ENCODE measurements at places on chromosomes 2 and 18. TPM values are rescaled to one million over a fixed set of nuclear protein-coding genes. Genes with fewer than 3 reads are reported as not detected.

GRCh38 chr2:70104231-70105111 is 17.2 kb downstream of the PCBP1 start:
- DNase-seq: no peak

CCDC85A gene
- 1.1 TPM for total RNA-seq

DNA sequence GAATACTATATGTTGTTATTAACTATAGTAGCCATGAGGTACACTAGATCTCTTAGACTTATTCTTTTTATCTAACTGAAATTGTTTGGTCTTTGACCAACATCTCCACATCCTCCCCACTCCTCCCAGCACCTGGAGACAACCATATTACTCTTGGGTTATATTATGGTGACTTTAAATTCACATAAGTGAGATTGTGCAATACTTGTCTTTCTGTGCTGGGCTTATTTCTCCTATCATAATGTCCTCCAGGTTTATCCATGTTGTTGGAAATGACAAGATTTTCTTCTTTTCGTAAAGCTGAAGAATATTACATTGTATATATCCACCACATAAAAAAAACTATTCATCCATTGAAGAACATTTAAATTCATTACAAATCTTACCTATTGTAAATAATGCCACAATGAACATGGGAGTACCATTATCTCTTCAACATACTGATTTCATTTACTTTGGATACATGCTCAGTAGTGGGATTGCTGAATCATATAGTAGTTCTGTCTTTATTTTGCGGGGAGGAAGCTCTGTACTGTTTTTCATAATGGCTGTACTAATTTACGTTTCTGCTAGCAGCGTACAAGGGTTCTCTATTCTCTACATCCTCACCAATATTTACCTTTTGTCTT is 159.2 kb upstream of the SCN7A start:
- DNase-seq: peak; percentile 94

ID2 gene
- 92.1 TPM for total RNA-seq

SLC38A11 gene
- total RNA-seq: 0.36 TPM

DNA sequence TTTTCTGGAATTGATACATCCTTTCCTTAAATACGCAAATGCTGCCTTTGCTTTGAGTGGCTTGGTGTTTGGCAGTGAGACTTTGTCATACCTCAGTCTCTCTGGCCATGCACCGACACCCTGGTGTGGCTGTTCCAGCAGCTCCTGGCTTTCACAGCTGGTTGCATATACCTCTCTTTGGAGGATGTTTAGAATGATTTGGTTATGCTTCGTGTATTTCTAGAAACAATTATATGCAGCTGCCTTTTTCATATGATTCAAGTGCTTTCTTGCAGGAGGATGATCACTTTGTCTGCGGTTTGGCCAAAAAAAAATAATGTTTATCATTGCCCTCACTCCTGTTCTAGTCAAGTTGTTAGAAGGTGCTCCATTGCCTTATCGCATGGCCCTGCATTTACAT is 95.0 kb upstream of the EML6 start:
- DNase-seq: no peak

DPY30 gene
- total RNA-seq: 104 TPM

GRCh38 chr2:219178377-219179175 is 501 bp downstream of the RETREG2 start:
- DNase-seq: peak; percentile 13

Measured in PC-3 (cell line).